ENCODE measurements at places on chromosomes 2 and 18.

DNA sequence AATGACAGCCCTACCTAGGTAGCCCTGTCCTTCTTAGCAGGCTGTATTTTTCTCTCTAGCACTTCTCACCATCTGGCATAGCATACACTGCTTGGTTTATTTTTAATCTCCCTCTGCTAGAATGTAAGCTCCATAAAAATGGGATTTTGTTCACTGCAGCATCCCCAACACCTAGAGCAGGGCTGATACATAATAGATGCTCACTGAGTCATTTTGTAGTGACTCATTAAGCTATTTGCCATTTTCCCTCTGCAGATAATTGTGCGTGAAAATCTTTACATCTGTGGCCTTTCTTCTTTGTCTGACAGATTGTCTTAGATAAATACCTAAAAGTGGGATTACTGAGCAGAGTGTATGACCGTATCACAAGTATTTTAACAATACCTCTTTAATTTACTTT, 82.5 kb downstream of the CERS6 start:
- DNase-seq: no peak

GRCh38 chr2:110852051-110852450, 119.7 kb downstream of the ACOXL start:
- DNase-seq: no peak

DNA sequence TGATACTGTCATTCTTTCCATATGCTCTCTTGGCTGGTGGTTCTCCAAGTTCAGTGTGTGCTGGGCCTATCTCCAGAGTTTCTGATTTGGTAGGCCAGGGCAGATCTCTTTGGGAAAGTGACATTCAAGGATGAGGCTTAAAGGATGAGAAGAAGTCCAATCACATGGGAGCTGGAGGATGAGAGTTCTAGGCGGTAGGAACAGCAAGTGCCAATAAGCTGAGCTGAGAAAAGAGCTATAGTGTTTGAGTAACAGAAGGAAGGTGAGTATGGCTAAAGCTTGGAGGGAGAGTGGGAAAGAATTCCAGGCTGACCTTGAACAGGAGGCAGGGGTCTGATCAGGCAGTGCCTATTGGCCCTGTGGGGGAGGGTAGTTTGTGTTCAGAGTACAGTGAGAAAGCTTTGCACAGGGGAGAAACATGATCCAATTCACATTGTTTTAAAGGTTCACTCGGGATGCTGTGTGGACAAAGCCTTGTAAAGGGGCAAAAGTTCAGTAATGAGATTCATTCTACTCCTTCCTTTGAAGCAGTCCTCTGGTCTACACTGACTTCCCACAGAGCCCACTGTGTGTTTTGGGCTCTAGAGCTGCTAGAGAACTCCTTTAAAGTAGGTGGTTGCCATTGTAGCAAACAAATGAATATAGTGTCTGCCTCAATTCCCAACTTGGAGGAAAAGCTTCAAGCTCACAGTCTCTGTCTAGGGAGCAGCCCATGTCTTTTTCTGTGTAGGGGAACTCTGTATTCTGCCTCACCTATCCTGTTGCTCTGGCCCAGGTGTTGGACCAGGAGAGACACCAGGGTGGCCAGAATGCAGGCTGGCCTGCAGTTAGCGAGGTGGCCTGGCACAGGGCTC, 81.8 kb downstream of the FASTKD2 start:
- no peak for DNase-seq

DNA sequence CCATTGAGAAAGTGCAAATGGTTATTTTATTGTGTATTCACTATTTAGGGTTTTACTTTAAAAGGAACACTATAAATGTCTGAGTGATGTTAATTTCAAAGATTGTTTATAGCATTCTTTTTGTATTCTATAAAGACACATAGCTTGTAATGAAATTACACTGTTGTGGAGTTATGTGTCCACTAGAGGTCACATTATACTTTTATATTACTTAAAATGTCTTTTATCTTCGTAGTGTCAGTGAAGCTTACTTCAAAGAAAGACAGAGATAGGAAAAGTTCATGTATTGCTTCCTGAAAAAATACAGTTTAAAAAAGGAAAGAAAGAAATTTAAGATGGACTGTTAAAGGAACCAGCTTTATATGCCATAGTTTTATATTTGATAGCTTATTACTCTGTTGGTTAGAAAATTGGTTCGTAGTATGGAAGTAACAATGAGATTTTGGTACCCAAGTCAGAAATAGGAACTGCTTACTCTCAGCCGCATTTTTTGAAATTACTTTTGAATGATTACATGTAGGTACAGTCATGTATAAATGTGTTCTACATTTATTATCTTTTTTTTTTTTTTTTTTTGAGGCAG, 20.5 kb downstream of the APLF start:
- DNase-seq: peak; percentile 6

- peak; percentile 57 for DNase-seq
Measured at GRCh38 chr2:55159037-55159651, 72.9 kb downstream of the CLHC1 start.

GRCh38 chr2:58155160-58155778, 85.9 kb downstream of the FANCL start:
- peak; percentile 73 for DNase-seq

GRCh38 chr2:168424971-168425370, 31.1 kb upstream of the CERS6 start:
- DNase-seq: no peak

DNA sequence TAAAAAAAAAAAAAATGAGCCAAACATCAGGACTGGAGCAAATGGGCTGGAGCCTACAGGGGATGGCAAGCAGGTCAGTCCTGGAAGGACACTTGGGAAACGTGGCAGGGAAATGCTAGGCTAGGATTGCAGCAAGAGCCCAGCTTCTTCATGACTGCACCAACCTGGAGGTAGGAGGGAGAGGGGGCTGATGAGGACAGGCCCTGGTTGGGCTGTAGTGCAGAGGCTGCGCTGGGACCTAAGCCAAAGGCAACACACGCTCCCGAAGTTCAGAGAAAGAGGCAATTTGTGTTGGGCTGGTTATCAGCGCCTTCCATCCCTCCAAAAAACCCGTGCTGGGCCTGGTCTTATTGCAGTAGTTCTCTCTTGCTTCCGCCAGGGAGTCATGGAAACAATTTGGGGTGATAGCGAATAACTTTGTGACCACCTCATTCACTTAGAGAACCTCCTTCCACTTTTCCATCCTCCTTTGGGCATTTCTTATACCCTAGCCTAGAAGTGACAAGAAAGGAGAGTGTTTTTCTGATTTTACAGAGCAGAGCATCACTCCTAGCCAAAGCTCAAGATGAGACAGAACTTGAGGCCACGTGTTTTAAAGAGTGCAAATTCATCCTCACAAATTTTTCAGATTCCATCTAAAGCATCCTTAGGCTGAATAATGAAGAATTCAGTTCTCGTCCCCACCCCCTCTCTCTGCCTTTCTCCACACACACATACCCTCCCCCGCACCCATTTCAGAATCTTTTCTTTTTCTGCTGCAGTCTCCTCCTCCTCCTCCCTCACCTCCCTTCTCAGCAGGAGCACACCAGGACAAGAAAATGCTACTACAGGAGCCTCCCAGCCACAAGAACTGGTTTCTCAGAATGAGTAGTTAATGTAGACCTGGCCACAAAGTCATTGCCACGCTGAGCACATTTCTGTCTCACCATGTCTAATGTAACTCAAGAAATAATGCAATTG, 82.5 kb upstream of the STPG4 start:
- no peak for DNase-seq

Data from NCI-H2081 (cell line).